ENCODE measurements at places on chromosomes 12 and 14. TPM values are rescaled to one million over a fixed set of nuclear protein-coding genes. Genes with fewer than 3 reads are reported as not detected.

The ORAI1 gene
- 11.5 TPM for total RNA-seq

- DNase-seq: no peak
Observed at GRCh38 chr12:93667672-93668071, 9.5 kb upstream of the CRADD start.

The DDN gene
- total RNA-seq: 0.49 TPM

DNA sequence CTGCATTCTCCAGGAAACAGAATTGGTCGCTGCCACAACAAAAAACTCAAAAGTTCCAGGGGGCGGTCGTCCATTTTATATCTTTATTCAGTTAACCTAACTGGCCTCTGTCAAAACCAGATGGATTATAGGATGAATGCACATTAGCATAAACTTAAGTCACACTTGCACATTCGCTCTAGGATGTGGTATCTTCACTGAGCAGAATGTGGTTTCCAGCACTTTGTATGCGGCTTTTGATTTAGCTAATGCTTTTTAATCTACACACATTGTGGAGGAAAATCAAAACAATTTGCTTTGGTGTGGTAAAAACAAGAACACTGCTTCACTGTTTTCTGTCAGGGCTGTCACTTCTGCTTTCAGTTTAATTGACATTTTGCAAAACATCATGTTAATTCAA lies 4.5 kb downstream of the TAS2R50 start:
- DNase-seq: no peak

DNA sequence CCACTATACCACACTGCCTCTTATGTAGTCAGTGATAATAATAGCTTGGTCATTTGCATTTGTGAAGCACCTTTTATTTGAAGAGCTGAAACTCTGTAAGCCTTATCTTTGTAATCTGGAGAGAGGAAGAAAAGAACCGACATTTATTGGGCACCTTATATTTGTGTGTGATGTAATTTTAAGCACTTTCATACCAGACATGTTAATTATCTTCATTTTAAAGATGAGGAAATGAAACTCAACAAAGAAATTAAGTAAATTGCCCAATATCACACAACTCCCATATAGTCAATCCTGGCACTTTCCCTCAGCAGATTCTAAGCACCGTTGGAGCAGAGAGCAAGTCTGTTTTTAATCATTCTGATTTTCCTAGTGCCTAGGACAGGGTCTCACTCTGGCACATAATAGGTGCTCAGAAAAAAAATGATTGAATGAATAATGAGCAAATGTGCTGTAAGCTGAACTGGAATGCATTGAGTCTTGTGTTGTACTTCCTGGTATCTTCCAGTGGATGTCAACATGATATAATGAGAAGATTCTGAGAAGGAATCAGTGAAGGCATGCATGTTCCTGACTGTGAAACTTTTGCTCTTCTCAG lies 418.9 kb downstream of the ZFP36L1 start:
- no peak for DNase-seq

The DIO2 gene
- total RNA-seq: 1.6 TPM

DNA sequence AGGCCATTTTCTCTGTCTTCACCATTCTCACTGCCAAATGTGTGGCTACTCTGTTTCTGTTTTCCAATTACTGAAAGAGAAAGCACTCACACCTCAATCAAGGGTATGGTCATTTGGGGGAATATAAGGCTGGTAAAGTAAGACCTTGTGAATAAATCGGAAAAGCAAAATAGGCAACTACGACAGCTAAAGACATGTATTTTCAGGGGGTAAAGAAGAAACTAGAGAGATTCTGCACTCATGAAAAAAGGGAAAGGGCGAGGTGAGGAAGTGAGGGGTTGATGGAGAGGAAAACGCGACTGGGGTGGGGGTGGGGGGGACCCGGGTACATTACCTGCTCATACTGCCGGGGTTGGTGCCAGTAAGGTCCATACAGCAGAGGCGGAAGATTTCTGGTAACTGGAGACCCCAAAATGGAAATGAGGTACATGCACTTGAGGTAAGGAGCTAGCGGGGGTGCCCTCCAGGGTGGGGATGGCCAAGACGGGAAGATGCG lies 19.3 kb downstream of the CHD8 start:
- no peak for DNase-seq

GRCh38 chr12:59867055-59867454 lies 271.2 kb downstream of the SLC16A7 start:
- no peak for DNase-seq

DNA sequence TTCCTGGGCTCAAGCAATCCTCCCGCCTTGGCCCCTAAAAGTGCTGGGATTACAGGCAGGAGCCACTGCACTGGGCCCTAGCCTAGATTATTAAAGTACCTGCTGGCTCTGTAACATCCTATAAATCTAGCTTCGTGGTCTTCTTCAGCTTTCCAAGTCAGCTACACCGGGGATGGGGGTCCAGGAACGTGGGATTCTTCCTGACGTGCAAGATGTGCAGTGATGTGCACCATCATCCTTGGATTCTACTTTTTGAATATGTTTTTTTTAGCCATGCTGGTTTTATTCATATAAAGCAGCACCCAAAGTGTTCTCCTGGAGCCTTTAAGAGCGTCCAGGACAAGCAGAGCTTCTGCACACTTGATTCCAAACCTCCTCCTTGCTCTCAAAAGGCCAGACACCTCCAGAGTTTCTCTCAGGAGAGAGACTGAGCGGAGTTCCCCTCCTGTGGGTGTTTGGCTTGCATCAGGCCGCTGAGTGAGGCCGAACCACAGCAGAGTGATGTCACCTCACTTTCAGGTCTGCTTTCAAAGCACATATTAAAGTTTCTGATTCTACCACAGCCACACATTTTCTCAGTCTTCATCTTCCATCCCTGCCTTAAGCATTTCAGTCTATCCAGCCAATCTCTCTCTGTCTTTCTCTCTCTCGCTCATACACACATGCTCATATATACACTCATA lies 33.4 kb downstream of the VCPKMT start:
- no peak for DNase-seq

DNA sequence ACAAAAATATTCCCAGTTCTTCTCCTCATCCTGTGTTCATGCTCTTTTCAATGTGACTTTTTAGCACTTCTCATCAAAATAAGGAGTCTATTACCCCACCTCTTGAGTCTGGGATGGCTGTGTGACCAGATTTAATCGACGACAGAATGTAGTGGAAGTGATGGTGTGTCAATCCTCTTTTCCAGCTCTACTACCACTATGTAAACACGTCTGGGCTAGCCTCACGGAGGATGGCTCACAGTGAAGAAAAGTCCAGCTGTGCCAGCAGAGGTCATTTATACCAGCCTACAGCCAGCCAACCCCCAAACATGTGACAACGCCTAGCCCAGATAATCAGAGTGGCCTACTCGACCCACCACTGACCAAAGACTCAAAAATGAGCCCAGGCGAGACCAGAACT lies 37.3 kb upstream of the FGF6 start:
- DNase-seq: no peak

GRCh38 chr12:60173224-60174170 lies 577.7 kb downstream of the SLC16A7 start:
- no peak for DNase-seq

- DNase-seq: no peak
Observed at GRCh38 chr12:9335867-9336266, 127.7 kb upstream of the PZP start.

DNA sequence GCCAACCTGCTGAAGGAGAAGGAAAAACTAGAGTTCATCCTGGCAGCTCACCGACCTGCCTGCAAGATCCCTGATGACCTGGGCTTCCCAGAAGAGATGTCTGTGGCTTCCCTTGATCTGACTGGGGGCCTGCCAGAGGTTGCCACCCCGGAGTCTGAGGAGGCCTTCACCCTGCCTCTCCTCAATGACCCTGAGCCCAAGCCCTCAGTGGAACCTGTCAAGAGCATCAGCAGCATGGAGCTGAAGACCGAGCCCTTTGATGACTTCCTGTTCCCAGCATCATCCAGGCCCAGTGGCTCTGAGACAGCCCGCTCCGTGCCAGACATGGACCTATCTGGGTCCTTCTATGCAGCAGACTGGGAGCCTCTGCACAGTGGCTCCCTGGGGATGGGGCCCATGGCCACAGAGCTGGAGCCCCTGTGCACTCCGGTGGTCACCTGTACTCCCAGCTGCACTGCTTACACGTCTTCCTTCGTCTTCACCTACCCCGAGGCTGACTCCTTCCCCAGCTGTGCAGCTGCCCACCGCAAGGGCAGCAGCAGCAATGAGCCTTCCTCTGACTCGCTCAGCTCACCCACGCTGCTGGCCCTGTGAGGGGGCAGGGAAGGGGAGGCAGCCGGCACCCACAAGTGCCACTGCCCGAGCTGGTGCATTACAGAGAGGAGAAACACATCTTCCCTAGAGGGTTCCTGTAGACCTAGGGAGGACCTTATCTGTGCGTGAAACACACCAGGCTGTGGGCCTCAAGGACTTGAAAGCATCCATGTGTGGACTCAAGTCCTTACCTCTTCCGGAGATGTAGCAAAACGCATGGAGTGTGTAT lies 2.4 kb downstream of the FOS start:
- DNase-seq: peak; percentile 73

The BATF gene
- total RNA-seq: 0.84 TPM

GRCh38 chr12:3743803-3744202 lies 9.1 kb downstream of the CRACR2A start:
- DNase-seq: no peak

DNA sequence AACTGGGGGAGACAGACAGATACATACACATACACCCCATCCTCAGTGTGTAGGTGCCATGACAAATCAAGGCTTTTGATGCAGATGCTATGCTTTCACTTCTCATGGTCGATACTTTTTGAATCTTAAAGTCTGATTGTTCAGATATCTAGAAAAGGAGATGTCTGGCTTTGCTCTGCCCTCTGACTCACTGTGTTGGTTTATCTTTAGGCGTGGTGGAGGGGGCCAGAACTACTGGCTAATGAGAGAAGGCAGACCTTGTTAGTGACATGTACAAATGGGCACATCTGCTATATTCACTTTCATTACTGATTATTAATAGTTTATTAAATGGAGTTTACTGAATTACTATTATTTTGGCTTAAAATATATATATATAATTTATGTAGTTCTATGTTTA lies 444.3 kb upstream of the RGS6 start:
- DNase-seq: no peak

GRCh38 chr12:116855744-116856470 lies 25.3 kb downstream of the HRK start:
- no peak for DNase-seq

- DNase-seq: no peak
Observed at GRCh38 chr12:117986705-117987469, 18.1 kb upstream of the KSR2 start.

DNA sequence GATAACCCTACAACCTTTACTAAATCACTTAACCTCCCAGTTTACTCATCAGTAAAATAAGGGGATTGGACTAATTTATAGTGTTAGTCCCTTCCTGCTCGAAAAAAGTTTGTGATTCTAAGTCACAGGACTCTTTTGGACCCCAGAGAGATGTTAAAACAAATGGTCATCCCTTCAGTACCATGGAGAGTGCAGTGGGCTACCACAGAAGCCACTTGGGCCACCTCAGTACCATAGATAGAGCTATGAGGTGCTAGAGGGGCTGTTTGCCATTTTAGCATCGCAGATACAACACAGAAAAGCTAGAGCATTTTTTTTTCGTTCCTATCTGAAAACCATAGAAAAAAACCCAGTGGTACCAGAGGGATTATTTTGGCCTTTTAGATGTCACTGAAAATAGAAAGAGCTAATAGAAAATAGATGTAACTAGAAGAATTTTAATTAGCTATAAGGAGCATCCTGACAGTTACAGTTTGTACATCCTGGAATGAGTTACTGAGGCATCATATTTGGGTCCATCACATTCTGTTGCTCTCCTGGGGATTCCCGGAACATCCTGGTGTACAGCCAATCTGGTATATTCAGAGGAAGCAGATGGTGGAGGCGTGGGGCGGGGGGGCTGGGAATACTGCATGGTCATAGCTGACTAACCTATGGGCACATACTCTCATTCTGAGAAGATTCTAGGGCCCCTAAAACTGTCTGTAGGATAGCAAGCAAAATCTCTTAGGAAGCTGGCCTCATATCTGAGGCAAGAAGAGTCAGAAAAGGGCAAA lies 2.8 kb downstream of the ZNF219 start:
- DNase-seq: no peak

- no peak for DNase-seq
Observed at GRCh38 chr14:53947452-53948204, 9.0 kb downstream of the BMP4 start.

DNA sequence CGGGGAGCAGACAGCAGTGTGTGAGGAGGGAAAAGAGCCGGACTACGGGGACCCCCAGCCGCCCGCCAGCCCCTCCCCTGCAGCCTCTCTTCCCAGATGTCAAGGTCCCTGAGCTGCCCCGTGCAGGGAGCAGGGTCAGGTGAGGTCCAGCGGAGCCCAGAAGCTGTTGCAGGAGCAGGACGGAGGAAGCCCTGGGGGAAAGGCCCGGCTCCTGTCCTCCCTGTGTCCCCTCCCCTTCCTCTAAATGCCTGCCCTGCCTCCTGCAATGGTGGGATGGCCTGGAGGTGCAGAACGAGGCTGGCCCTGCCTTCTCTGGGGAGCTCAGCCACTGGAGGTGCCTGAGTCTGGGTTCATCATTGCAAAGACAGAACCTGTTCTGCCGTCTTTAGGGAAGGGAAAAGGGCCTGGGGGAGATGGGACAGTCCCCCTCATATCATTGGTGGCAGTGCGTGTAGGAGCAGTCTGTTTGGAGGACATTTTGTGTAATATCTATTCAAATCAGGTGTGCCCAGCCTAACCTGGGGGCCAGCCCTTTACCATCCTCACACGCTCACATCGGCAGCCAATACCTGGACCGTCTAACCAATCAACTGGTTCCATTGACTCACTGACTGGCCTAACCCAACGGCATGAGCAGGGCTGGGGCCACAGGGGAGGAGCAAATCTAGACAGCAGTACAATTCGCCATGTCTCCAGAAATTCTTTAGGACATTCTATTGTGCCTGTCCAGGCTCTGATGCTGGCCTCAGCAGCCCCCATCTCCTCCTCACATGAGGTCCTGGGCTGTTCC lies 364.1 kb upstream of the SFSWAP start:
- no peak for DNase-seq

- DNase-seq: no peak
Observed at GRCh38 chr14:97046967-97047366, 249.8 kb downstream of the VRK1 start.

DNA sequence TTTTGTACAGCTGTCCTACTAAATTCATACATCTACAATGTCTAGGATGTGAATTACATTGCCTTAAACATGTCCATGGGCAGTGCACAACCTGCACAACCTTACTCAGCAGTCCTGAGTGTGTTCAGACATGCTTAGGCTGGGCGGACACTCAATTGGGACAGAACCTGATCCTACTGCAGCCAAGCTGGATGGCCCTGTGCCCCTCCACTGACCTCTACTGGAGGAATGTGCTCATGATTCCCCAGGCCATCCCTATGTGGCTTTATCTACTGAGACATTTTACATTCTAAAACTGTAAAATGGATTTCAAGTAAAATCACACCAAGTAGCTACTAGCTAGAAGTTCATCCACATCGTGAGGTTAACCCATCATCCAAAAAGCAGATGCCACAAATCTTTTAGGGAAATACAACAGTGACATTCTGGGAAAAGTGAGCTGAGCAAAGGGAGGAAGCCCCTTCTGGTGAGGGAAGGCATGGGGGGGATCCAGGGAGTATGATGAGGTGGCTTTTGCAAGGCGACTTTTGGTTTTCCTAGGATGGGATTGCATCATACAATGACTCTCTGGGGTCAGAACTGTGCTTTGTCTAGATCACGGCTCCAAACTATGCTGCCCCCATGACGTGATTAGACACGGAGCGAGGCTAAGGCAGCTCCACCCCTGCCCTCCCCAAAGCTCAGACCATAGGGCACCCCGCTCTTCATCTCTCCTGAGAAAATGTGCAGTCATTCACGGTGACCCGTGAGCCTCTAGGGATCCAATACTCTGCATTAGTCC lies 911.7 kb upstream of the TMEM132C start:
- DNase-seq: no peak
